Activated CD8-positive, alpha-beta memory T cell treated with anti-CD3 and anti-CD28 coated beads, Interleukin-2, amount 50 U/mL, for 48 hours (primary cell): ENCODE measurements at places on chromosomes 2 and 18.

DNA sequence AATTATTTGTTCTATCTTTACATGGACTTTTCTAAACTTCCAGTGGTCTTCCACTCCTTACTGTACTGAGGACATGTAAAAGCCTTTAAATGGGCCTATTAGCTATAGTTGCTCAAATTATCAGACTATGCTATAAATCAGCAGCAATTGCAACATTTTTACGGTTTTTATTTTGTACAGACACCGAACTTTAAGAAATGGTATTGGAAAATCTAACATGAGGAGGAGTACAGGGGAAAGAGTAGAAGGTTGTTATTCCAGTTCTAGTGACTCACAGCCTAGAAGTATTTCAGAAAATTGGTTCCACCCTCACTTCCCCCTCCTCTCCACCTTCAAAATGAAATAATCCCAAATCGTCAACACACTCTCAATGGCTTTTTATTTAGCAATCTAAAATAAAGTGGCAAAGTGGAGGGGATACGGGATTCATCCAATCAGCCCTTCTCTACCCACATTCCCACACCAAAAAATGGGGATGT is 1.1 kb downstream of the NCKAP1 start:
- DNase-seq: no peak

- no peak for DNase-seq
Measured at GRCh38 chr18:12750076-12750714, 47.4 kb downstream of the PSMG2 start.

- peak; percentile 20 for DNase-seq
Measured at GRCh38 chr2:233011702-233012131, 1.3 kb downstream of the NGEF start.

DNA sequence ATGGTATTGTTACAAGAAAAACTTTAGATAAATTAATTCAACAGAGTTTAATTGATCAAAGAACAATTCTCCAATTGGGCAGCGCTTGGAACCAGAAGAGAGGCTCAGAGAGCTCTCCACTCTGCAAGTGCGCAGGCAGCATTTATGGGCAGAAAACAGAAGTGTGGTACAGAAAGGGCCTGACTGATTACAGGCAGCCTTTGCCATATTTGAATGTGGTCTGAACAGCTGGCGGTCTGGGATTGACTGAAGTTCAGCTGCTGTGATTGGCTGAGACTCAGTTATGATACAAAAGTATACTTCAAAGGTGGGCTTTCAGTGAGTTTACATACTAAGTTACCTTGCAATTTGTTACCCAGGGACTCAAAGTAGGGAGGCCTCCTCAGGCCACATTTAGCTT is 301.3 kb upstream of the ID2 start:
- no peak for DNase-seq

DNA sequence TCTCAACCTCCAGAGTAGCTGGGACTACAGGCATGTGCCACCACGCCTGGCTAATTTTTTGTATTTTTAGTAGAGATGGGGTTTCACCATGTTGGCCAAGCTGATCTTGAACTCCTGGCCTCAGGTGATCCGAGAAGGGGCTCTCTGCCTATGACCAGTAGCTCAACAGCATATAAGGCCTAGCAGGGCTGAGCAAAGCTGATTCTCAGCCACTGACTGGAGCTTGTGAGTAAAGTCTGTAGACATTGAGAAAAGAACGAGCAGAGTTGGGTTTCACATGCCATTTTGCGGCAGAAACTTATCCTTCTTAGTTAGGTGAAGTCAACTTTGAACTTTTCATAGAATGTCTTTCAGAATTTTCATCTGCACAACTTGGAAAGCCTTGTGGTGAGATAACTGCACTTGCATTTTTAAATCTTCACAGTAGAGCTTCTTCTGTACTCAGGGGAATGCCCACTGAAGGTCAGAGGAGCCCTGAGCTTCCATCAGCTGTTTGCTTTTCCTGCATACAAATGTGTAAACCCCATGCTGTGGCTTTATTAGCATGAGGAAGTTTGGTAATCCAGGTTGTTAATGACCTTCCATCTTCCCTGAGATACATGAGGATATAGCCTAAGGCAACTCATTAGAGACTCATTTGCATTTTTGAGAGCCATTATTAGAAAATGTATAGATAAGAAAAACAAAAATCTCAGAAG is 602.4 kb downstream of the METTL4 start:
- no peak for DNase-seq

DNA sequence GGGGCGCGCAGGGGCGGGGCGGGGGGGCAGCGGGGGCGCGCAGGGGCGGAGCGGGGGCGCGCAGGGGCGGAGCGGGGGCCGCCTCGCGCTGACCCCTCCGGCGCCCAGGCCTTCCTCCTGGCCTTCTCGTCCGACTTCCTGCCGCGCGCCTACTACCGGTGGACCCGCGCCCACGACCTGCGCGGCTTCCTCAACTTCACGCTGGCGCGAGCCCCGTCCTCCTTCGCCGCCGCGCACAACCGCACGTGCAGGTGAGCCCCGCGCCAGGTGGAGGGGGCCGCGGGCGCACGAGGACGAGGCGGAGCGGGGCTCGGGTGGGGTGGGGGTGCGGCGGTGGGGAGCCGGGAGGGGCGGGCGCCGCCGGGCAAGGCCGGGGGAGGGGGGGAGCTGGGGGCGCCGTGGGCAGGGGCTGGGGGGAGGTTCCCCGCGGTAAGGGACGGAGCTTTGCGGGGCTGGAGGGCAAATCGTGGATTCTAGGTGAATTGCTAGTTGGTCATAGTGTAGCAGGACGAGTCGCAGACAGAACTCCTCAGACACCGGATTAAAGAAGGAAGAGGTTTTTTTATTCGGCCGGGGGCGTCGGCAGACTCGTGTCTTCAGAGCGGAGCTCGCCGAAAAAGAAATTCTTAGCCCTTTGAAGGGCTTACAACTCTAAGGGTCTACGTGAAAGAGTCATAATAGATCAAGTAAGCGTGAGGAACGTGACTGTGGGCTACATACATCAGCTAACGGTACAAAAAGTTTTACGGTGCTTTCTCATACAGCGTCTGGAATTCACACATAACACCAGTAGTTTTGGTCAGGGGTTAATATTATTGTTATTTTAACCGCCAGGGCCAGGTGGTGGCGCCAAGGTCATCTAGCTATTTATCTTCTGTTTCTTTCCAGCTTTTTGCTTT is 29.9 kb downstream of the ANO7 start:
- peak; percentile 69 for DNase-seq

GRCh38 chr18:23710068-23710527 is 20.8 kb downstream of the LAMA3 start:
- no peak for DNase-seq

DNA sequence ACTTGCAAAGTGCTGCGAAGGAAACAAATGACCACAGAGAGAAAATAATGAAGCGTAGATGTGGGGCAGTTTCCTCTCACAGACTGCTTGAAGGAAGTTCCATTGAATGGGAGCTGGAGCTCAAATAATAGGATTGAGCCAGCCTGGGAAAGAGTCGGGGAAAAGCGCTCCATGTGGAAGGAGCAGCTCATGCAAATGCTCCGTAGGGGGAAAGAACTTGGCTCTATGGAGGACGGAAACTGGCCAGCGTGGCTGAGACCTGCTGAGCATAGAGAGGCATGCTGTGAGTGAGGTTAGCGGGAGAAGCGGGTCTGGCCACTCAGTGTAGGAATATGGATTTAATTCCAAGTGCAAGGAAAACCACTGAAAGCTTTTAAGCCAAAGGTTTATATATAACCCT is 28.6 kb upstream of the VIT start:
- no peak for DNase-seq

DNA sequence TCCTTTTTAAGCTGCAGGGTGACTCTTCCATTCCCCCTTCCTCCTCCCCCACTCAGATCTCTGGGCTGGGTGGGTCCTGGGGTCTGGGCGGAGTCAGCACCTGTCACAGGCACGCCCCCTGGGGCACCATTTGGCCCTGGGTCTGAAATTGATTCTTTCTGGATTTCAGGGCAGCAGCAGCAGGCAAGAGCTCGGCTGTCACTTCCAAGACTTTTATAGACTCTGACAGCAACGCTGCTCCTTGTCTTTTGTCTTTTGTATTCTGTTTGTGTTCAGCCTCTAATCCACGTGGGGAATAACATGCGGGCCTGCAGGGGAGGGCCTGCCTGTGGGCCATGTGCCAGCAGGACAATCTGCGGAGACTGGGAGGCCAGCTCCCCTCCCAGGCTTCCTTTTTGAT is 3.9 kb downstream of the BOD1L2 start:
- no peak for DNase-seq

- peak; percentile 62 for DNase-seq
Measured at GRCh38 chr2:24490181-24490689, 819 bp upstream of the NCOA1 start.

- DNase-seq: no peak
Measured at GRCh38 chr2:182133195-182133891, 147.7 kb downstream of the PPP1R1C start.
